ENCODE measurements at places on chromosomes 4 and X.
A peak's percentile ranks its signal among the peaks of the same experiment; 100 is the strongest.

DNA sequence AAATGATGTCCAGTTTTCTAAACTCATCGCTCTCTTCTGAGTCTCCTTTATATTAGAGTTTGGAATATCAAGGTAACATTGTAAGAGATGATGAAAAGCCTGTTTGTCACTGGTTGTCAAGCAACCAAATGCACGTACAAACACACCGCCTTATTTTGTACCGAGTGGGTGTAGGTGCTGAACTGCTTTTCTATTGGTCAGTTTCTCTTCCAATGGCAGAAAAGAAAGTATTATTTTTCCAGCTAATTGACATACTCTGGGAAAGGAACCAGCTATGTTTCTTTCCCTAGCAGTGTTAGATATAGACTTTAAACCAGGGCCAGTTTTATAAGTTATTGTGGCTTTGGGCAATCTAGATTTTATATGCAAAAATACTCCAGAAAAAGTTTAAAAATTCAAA is 6.6 kb upstream of the PPM1K start:
- DNase-seq, result no peak

DNA sequence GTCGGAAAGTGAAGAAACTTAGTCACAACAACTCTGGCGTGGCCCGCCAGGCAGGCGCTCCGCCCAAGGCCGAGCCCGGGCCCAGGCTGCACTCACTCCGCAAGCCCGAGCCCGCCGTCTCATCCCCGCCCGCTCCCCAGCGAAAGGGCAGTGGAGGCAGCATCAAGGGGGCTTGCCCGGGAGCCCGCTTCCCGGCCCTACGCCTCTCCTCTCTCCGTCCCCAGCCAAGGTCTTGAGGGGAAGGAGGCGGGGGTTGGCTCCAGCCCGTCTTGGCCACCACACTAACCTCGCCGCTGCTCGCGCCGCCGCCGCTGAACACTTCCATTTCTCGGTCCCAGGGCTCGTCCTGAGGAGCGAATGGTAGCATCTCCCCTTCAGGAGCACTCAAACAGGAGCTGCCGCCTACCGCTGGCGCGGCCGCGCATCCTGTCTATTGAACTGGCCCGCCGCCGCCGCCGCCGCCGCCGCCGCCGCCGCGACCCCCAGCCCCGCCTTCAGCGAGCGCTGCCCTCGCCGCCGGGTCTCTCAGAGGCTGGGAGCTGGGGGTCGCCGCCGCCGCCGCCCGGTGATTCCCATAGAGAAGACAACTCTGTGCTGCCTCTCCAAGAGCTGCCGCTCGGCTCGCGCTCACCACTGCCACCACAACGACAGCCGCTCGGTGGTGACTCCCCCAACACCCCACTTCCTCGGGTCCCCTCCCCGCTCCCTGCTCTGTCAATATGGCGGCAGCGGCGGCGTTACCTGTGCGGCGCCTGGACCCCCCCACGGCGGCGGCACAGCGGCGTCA is at the start of gene RPS6KA6:
Gene RPS6KA6 (minus strand): TSS at position 667 of the 787 bp plus-strand sequence. CDS start 300 bp downstream, at position 367.
- DNase-seq, result peak; percentile 6

GRCh38 chrX:132958091-132958703 is at the start of gene HS6ST2:
Gene HS6ST2 (minus strand): TSS chrX:132958629.
- peak; percentile 29 for DNase-seq

DNA sequence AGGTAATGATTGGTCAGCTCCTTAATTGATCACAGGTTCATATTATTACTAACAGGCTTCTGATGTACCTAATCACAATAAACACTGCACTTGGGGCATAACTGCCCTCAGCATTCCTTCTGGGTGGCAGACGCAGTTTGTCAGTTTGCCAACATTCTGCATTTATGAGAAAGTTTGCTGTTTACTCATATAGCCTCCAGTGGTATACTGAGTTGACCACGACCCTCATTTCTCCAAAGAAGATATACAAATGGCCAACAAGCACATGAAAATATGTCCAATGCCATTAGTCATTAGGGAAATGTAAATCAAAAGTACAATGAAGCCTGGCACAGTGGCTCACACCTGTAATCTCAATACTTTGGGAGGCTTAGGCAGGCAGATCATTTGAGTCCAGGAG is 26.3 kb downstream of the EFHC2 start:
- no peak for DNase-seq

GRCh38 chr4:15836362-15836761 is 58.2 kb downstream of the CD38 start:
- no peak for DNase-seq

- DNase-seq, result no peak
Observed at GRCh38 chr4:175325230-175325629, 407.1 kb downstream of the ADAM29 start.

- DNase-seq, result no peak
Observed at GRCh38 chr4:165813606-165814005, 59.4 kb upstream of the TLL1 start.

DNA sequence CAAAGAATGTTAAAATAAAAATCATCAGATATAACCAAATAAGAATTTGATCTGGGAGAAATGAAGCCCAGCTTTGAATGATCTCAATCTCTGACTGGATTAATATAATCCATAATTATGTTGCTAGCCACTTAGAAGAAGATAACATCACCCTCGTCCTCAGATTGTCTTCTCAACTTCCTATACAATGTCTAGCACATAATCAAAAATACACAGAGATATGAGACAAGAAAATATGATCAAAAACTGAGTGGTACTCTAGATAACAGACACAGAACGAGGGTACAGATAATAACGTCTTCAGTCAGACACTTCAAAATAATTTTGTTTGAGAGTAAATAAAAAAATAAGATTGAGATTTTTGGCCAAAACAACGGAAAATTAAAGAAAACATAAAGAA is 47.1 kb downstream of the EVC2 start:
- no peak for DNase-seq

DNA sequence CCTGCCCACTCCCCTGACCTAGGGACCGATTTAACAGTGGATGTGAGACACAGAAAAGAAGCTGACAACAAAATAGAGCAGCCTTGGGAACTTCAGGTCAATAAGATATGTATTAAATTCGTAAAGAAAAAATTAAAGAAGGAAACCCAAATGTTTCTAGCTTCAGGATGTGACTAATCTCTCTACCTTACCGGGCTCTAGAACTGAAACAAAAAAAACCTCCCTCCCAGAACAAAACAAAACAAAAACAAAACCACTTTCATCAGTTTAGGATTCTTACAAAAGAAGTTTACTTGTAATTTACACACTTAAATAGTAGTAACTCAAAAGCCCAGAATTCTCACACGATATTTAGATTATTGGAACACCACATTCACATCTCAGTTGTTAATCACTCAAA is 185.8 kb upstream of the RPS6KA3 start:
- no peak for DNase-seq

DNA sequence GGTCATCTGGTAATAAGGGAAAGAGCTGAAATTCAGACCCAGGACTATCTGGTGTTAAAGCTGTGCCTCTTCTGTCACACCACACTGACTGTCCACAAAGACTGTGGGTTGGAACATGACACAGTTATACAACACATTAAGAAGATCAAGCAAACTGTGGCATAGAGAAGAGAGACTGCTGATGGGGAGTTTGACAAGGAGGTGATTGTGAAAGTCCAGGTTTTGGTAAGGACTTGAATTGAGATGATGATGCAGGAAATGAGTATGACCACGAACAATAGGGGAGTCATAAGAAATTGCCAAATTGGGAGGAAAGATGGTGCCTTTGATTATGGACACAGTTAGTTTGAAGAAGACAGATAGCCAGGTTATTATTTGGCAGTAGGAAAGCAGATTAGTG is 163.4 kb downstream of the PDGFRA start:
- DNase-seq, result no peak

GRCh38 chr4:86400216-86400615 is 40.4 kb upstream of the MAPK10 start:
- no peak for DNase-seq

GRCh38 chr4:61440321-61440720 is 240.2 kb downstream of the ADGRL3 start:
- DNase-seq, result no peak

DNA sequence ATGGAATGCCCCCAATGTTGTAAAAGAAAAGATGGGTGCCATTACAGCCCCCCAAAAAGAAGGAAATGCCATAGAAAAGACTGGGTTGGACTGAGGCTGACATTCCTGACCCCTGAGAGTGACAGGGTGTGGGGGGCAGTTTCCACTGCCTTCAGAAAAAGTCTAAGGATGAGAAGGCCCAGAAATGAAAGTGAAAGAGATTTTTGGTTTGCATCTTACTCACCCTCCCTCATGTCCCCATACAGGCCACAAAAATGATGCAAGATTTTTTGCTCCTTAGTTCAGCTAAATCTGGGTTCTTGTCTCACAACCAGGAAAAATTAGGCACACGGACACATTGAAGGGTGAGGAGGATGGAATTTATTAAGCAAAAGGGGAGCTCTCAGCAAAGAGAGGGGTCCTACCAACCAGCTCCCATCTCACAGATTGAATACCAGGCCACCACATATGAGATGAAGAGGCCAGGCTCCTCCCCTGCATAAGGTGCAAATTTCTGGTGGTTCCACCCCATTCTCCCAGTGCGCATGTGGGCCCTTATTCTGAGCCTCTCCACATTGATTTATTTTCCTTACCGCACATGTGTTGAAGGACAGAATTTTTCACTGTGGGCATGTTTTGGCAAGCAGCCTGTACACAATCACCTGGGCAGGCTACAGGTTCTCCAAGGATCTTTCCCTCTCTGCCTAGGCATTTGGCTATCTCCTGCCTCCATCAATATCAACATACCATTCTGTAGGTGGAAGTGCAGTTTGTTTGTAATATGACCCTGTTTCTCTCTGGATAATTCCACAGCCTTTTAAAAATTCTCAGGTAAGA is 18.8 kb downstream of the PPP4R3C start:
- DNase-seq, result no peak

GRCh38 chr4:81828991-81829390 is 357.3 kb upstream of the RASGEF1B start:
- no peak for DNase-seq

- DNase-seq, result no peak
Observed at GRCh38 chrX:119374736-119375135, 24.4 kb upstream of the SLC25A43 start.

GRCh38 chr4:122539861-122540465 is 80.9 kb downstream of the IL21 start:
- no peak for DNase-seq

DNA sequence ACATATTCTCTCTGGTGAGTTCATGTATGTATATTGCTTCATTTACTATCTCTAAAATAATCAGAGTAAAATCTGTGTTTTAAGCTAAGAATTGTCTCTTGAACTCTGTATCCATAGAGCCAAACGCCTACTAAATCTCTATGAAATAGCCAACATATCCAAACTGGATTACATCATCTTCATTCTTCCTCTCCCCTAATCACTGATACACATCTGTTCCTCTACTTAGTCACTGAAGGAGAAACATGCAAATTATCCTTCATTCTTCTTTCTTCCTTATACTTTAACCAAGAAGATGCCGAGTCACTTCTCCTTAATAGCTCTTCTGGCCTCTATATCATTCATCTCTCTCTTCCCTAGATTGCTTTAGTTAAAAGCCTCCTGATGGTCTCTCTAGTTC is 630.4 kb upstream of the FTHL17 start:
- DNase-seq, result no peak

DNA sequence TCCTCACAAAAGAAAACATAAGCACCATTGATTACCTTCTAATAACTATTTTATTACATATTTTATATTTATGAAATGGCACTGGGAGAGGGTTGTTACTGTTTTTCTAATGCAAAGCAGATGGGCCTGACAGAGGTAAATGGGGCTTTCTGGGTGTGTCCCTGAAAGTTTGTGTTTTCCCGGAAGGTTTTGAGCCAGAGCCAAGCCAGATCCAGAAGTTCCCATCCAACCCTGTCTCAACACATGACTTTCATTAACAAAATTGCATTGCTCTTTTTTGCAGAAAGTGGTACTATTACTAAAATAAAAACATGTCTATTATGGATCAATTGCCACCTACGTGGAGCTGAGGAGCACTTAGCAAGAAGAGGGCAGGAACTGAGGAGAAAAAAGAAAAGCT is 181.3 kb downstream of the RAB28 start:
- DNase-seq, result no peak

- DNase-seq, result no peak
Observed at GRCh38 chr4:110625576-110626257, 2.8 kb upstream of the PITX2 start.

GRCh38 chr4:95638920-95639501 is 90.2 kb upstream of the UNC5C start:
- DNase-seq, result no peak

- DNase-seq, result no peak
Observed at GRCh38 chrX:48472851-48473703, 2.9 kb upstream of the FTSJ1 start.
